ENCODE measurements at places on chromosomes 6 and 20.
A peak's percentile ranks its signal among the peaks of the same experiment; 100 is the strongest.

- DNase-seq = no peak
These were observed 885 bp downstream of the MTCL3 start for GRCh38 chr6:127518191-127518709.

- DNase-seq = no peak
These were observed 15.0 kb downstream of the GRM4 start for GRCh38 chr6:34130862-34131261.

DNA sequence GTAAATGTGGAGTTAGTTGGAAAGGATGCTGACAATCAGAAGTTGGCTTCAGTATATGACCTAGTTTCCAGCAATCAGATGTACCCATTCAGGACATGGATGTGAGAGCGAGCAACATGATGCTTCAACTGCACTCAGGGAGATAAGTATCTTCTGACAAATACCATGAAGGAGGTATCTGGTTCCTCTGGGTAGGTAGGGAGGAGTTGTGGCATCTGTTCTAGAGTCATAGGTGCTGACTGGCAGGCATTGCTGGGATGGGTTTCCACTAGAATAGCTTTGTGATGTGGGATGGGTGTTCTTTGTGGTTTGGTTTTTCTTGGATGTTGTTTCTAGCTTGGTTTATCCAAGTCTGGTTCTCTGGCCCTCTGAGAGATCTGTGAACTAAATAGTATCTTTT lies 3.9 kb upstream of the REV3L start:
- no peak for DNase-seq

GRCh38 chr6:89977808-89978748 lies 83.8 kb downstream of the GJA10 start:
- no peak for DNase-seq

DNA sequence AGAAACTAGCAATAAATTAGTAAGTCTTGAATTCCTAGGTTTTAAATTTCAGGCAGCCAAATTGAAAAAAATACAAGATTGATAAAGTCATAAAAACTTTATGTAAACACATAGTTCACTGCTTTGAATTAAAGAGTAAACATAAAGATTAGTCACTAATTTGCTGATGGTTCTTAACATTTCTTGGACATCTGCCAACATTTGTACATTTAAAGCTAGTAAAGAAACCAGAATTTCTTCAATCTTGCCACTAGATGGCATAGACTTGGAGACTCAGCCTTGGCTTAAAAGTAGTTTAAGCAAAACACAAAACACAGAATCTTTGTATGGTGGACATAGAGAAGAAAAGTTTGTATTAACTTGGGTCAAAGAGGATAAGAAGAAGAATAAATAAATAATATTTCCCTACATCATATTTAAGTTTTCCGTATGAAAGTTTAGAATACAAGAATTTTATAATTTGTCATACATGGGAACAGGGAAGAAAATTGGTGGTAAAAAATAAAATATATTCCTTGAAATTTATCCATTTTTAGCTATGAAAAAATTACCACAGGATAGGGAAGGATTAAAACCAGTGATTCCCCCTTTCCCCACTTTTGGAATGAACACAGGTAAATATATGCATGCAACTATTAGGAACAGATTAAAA lies 41.7 kb upstream of the FAM135A start:
- DNase-seq = peak; percentile 57

- no peak for DNase-seq
These were observed 193.0 kb downstream of the BTBD3 start for GRCh38 chr20:12110711-12111110.

DNA sequence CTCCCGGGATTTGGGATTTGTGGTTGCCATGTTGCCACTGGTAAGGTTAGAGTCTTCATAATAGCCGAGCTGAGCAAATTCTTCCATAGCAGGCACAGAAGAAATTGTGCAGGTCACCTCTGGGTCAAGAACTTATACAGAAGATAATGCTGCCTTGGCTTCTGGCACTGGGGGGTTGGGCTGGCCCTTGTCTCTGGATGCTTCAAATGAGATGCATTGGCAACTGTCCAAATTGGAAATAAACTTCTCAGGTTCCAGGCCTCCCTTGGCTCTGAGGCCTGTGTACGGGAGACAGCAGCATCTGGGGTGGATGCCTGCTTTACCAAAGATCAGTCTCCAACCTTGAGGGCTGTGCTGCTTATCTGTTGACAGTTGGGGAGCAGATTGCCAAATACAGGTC lies 26.2 kb downstream of the MYO6 start:
- no peak for DNase-seq

GRCh38 chr20:41352106-41352505 lies 11.5 kb downstream of the LPIN3 start:
- no peak for DNase-seq

DNA sequence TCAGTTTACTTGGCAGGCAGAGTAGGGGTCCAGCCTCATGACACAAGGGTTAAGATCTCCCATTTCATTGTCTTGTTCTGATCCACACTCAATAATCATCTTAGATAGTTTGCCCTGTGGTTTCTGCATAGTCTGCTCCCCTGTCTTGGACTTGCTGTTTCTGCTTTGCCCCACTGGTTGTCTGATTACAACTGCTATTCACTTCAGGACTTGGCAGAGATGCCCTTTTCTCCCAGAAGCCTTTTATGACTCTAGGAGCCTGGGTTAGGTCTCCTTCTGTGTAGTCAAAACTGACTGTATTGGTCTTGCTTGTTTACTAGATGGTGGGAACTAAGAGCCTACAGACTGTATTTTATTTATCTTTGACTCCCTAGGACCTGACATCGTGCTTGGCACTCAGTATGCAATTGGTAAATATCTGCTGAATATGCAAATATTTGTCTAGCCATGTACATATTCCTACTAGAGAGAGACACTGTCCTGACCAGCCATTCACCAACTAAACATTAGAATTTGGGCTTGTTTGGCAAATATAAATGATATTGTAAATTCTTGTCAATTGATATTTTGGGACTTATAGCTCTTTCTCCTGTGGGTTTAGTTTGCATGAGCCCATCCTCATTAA lies 165.9 kb upstream of the KCNK16 start:
- DNase-seq = no peak

DNA sequence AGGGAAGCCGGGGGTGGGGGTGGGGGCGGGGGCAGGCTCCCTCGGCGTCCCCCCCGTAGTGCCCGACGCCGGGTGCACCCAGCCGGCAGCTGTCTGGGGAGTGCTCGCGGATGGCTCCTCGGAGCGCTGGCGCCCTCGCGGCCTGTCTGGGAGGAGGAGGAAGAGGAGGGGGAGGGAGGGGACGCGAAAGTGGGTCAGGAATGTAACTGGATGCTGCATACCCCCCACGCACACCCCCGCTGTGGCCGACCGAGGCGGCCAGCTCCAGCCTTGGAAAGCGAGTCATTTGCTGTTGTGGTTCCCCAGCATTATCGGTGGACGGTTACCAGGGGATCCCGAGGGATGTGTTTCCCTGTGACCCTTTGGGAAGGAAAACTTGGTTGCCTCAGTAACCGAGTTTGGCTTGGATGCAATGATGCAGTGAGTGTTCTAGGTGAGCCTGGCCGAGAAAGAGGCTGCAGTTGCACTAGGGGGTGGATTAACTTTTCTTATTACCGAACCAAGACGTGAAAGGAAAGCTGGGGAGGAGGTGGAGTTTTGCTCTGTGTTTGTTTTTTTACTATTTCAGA lies 55.2 kb upstream of the RREB1 start:
- no peak for DNase-seq
